ENCODE measurements at places on chromosomes 4 and X.

DNA sequence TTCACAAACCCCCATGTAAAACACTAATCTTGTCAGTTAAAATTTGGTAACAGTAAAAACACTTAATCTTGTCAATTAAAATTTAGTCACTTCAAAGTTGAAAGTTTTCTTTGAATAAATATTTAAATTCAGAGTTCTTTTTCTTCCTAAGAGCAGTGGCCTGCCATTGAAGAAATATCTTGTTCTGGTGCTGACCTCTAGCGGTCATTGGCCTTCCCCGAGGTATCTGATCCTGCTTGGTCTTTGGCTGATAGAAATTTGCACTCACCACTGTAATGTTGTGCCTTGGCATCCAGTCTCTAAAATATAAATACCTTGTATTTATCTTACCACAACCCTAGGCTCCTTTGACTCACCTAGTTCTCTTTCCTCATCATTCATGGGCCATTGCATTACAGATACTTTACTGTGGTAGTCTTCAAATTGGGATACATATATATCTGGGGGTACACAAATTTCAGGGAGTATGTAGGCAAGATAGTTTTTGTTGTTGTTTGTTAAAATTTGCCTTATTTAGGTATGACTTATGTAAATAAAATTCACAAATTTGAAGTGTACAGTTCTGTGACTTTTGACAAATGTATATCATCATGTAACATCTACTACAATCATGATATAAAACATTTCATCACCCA lies 6.7 kb upstream of the ART3 start:
- peak; percentile 60 for DNase-seq

GRCh38 chr4:119865389-119865788 lies 201.3 kb downstream of the MAD2L1 start:
- DNase-seq, result no peak

- no peak for DNase-seq
Measured at GRCh38 chr4:70402762-70403161, 5.0 kb downstream of the OPRPN start.

DNA sequence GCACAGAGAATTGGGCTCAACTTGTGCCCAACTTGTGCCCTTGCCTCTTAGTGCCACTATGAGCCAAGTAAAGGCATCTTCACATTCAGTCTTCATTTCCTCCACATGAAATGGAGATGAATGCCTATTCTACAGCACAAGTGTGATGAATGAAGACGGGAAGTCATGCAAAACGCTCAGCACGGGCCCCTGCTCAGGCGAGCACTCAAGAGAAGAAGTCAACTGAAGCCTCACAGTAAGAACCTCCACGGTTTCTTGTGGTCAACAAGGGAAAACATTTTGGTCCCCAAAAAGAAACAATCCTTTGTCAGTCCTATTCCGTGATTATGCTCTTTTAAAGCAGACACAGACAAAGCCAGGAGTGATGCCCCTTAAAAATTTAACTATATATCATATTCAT lies 87.0 kb downstream of the IRF2 start:
- no peak for DNase-seq

DNA sequence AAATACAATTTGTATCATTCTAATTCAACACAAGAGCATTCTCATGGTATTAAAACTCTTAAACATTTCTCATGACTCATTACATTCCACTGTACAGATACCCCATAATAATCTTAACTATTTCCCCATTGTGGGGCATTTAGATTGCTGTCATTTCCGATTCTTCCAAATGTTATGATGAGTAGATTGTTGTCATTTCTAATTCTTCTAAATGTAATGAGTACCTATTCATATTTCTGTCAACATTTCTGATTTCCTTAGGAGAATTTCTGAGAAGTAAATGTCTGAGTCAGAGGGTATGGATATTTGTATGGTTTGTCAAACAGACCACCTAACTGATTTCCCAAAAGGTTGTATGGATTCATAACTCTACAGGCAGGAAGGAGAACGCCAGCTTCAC lies 8.3 kb downstream of the S100G start:
- no peak for DNase-seq

- DNase-seq, result no peak
Measured at GRCh38 chrX:25011589-25012432, 4.0 kb downstream of the ARX start.

DNA sequence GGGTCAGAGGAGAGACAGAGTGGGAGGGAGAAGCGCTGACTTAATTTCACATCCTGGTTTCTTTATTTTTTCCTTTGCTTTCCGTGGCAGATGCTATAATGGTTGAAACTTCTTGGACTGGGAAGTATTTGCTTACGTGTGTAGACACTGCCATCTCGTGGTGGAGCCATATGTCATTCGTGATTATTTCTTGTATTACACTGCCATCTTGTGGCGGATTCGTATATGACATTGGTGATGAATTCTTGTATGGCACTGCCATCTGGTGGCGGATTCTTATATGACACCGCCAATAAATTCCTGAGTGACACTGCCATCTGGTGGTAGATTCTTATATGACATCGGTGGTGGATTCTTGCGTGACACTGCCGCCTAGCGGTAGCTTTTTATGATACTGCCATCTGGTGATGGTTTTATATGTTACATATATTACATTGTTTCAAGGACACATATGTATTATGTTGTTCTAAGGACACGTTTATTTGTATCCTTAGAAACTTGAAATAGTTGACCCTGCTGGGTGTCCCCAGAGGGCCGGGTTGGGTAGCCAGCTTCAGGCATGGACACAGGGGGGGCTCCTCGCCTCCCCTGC lies 37.3 kb upstream of the CLCN4 start:
- peak; percentile 79 for DNase-seq

- DNase-seq, result no peak
Measured at GRCh38 chr4:95290702-95291101, 258.1 kb downstream of the UNC5C start.

DNA sequence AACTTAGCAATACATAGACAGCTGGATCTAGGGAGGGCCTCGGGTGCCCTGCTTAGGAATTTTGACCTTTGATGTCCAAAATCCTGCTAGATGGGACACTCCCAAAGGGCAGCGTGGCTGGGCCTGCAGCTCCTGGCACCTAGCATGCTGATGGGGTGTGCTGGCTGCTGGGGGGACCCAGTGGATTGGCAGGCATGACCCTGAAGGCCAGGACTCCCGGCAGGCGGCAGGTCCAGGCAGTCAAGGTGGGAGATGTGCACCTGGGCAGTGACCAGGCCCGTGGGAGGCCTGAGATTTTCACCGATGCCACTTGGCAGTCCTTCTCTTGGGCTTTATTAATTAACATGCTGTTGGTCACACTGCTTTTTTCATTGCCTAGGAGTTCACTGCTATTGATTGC lies 84.3 kb downstream of the PSAPL1 start:
- DNase-seq, result no peak

- peak; percentile 71 for DNase-seq
Measured at GRCh38 chrX:39855748-39856129, 242.0 kb downstream of the BCOR start.

DNA sequence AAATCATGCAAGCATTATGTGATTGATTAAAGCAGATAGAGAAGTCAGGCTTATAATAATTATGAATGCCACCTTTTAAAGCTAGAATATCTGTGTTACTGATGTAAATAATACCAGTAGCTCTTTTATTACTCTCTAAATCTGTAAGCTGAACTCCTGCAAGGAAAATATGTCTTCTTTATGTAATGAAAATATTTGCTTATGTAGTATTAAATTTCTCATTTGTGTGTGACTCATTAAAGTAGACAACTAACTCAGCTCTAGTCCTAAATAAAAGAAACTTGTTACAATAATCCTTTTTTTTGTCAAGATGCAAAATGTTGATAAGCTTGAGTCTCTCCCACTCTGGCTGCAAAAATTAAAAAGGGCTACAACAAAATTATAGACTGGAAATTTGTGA lies 137.7 kb upstream of the FAT1 start:
- no peak for DNase-seq

- no peak for DNase-seq
Measured at GRCh38 chrX:47321386-47321785, 49.0 kb upstream of the ZNF157 start.

DNA sequence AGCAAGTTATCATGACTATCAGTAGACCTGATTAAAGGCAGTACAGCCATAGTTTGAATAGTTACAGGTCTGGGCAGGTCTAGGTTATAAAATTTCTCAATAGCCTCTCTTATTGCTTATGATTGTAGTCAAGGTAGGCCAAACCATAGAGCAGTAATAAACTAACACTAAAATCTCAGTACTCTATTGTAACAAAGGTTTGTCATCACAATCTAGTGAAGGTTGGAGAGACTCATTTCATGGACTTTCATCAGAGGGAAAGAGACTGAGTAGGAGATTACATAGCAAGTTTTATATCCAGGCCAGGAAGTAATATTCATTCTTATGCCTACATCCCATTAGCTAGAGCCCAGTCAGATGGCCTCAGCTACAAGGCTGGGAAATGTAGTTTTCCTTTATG lies 141.0 kb downstream of the ASB9 start:
- no peak for DNase-seq

GRCh38 chr4:152363086-152363485 lies 172.8 kb downstream of the FBXW7 start:
- DNase-seq, result no peak

GRCh38 chr4:140103676-140104075 lies 50.3 kb downstream of the MAML3 start:
- DNase-seq, result no peak

DNA sequence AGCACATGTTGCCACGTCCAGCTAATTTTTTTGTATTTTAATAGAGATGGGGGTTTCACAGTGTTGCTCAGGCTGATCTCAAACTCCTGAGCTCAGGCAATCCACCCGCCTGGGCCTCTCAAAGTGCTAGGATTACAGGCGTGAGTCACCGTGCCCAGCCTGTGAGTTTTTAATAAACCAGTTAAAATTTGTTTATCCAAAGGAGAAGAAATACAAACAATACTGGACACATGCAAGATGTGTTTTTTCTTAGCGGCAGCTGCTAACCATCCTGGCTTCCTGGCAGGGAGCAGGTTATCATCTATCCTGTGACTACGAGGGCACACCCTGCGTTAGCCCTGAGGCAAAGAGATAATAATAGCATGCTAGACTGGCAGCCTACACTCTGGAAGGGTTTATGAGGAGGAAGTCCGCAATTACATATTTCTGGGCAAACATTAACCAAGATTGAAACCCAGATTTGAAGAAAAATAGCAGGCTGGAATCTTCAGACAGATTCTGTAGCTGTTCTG lies 191.4 kb downstream of the SPRY1 start:
- no peak for DNase-seq

DNA sequence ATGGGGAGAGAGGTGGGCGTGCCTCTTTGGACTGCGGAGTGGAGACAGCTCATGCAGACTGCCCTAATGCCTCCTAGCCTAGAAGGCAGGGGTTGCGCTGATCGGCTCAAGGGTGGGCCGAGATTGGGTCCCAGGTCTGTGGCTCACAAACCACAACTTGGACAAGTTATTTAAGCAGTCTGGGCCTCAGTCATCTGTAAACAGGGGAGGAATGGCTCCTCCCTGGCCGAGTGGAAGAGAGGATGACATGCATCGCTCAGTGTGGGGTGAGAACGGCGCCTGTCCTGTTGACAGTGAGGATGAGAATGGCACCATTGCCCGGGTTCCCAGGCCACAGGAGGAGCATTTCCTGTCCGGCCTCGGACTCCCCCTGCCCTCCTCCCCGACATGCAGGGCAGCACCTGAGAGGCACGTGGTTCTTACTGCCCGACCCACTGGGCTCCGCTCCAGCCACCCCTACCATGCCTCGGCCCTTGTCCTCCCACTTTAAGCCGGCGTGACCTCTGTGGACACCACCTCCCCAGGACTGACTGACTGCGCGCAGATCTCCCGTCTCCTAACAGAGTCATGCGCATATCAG lies 40.3 kb upstream of the GRPEL1 start:
- DNase-seq, result no peak

GRCh38 chr4:87235020-87235671 lies 14.7 kb upstream of the KLHL8 start:
- no peak for DNase-seq

DNA sequence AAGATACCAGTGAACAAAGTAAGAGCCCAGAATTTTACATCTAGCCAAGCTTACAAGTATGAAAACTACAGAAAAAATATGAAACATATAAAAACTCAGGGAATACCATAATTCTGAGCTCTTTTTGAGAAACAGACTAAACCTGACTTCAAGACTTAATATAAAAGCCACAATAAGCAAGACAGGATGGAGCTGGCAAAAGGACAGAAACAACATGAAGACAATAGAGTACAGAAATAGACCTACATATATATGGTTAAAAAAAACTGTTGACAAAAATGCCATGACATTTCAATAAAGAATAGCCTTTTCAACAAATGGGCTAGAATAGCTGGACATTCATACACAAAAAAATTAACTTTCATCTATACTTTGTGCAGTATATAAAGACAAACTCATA lies 49.4 kb downstream of the UBA6 start:
- no peak for DNase-seq

- no peak for DNase-seq
Measured at GRCh38 chr4:39036172-39036571, 4.0 kb upstream of the TMEM156 start.

GRCh38 chr4:6200011-6200921 lies at the start of gene JAKMIP1:
JAKMIP1 (minus strand) TSS chr4:6200549; CDS start chr4:6112850, 87,699 bp downstream.
- DNase-seq, result peak; percentile 73

- DNase-seq, result no peak
Measured at GRCh38 chr4:184805462-184806228, 20.1 kb downstream of the ACSL1 start.

- DNase-seq, result no peak
Measured at GRCh38 chr4:148162991-148163390, 279.2 kb downstream of the NR3C2 start.

- DNase-seq, result no peak
Measured at GRCh38 chrX:39616098-39616729, 481.5 kb downstream of the BCOR start.

- no peak for DNase-seq
Measured at GRCh38 chrX:65644621-65645289, 22.7 kb upstream of the MSN start.

- DNase-seq, result no peak
Measured at GRCh38 chr4:159395693-159396092, 292.8 kb downstream of the RAPGEF2 start.

DNA sequence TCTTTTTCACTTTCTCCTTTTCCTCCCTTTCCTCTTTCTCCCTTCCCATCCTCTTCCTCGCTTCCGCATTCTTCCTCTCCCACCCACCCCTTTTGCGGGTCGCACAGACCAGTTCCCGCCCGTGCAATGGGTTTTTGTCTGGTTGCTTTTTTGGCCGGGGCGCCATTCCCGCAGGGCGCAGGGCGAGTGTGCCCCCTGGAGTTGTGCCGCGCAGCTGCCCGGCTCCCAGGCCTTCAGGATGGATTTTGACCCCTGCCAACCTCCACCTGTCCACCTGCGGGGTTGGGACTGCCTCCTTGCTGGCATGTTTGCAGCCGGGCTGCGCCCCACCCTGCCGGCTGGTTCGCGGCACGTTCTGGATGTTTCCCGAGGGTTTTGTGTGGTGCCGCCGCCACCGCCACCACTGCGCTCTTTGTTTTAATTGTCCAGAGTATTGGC lies 578 bp upstream of the SEL1L3 start:
- DNase-seq, result no peak

- DNase-seq, result no peak
Measured at GRCh38 chrX:6707497-6707896, 172.6 kb upstream of the VCX3A start.

GRCh38 chr4:13641084-13641483 lies 13.6 kb upstream of the BOD1L1 start:
- no peak for DNase-seq

- no peak for DNase-seq
Measured at GRCh38 chr4:125091541-125091940, 223.2 kb upstream of the FAT4 start.

- no peak for DNase-seq
Measured at GRCh38 chr4:26806331-26806730, 54.3 kb upstream of the STIM2 start.

- DNase-seq, result no peak
Measured at GRCh38 chr4:7019367-7019766, 23.8 kb upstream of the TADA2B start.

All from activated CD4-positive, alpha-beta T cell treated with anti-CD3 and anti-CD28 coated beads for 24 hours (primary cell).